ENCODE measurements at places on chromosomes 7 and 10. TPM values are rescaled to one million over a fixed set of nuclear protein-coding genes. Genes with fewer than 3 reads are reported as not detected.

The RARRES2 gene
- total RNA-seq, result 35.2 TPM

The CYP26C1 gene
- total RNA-seq, result not detected

The CBX3 gene
- 86.4 TPM for total RNA-seq

The FAM25A gene
- not detected for total RNA-seq

The SORCS1 gene
- not detected for total RNA-seq

The ZNF503 gene
- total RNA-seq, result 8.3 TPM

The TRIM4 gene
- 26.9 TPM for total RNA-seq

The TYW1B gene
- 4.8 TPM for total RNA-seq

The AGR2 gene
- not detected for total RNA-seq

The LRRC61 gene
- 2.3 TPM for total RNA-seq

The LGI1 gene
- not detected for total RNA-seq

The PDZD8 gene
- 24.3 TPM for total RNA-seq

The TFEC gene
- total RNA-seq, result not detected

Data from placental pericyte (primary cell).